ENCODE measurements at places on chromosomes 2 and 18.

DNA sequence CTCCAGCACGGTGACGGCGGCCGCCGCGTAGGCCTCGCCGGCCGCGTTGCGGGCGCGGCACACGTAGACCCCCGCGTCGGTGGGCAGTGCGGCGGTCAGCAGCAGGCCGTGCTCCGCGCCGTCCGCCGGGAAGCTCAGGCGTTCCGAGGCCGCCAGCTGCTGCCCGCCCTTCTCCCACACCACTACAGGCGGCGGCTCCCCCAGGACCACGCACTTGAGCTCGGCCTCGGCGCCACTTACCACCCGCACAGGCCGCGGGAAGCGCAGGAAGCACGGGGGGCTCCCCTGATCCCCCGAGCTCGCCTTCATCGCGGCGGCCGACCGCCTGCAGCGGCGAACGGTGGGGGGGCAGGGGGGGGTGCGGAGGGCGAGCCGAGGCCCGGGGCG lies 422 bp downstream of the OBSL1 start:
- DNase-seq, result peak; percentile 16

DNA sequence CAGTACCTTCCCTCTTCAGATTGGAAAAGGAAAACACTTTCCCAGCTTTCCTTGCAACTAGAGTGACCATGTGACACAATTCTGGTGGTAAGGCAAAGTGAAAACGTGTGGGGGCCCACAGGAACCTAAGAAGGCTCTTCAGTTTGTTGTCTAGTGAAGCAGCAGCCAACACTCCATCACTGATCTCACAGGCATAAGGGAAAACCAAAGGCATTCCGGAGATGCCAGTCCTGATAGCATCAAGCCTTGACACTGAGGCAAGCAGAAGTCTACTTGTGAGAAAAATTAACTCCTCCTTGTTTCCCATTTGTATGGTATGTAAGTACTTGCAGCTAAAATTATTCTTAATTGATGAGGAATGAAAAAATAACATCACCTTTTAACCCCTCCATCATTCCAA lies 88.3 kb downstream of the ETAA1 start:
- no peak for DNase-seq

DNA sequence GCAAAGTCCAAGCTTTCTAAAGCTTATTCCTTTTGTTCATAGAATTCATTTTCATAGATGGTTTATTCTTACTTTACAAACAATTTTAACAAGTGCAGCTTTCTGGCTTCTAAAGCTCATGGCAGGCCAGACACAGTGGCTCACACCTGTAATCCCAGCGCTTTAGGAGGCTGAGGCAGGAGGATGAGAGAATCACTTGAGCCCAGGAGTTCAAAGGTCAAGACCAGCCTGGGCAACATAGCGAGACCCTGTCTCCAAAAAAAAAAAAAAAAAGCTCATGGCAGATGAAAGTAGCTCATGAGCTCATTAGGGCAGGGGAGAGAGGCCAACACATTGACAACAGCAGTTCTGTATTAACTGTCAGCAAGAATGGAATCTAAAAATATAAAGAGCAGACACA lies 28.1 kb upstream of the NPC1 start:
- DNase-seq, result no peak

DNA sequence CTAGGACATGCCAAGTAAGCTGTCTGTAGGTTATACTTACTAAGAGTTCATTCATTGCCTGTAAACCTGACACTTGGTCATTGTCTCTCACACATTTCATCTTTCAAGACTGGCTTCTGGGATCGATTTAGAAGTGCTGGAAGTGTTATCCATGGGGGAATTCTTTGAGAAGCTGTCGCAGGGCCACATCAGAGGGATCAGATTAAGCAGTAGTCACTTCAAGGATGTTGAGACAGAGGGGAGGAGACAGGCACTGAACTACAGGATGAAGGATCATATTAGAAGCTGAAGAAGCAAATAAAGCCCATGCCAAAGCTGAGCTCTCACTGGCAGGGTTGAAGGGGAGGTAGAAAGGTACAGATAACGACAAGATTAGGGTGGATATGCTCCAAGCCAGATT lies 49.0 kb downstream of the CDK15 start:
- DNase-seq, result no peak

DNA sequence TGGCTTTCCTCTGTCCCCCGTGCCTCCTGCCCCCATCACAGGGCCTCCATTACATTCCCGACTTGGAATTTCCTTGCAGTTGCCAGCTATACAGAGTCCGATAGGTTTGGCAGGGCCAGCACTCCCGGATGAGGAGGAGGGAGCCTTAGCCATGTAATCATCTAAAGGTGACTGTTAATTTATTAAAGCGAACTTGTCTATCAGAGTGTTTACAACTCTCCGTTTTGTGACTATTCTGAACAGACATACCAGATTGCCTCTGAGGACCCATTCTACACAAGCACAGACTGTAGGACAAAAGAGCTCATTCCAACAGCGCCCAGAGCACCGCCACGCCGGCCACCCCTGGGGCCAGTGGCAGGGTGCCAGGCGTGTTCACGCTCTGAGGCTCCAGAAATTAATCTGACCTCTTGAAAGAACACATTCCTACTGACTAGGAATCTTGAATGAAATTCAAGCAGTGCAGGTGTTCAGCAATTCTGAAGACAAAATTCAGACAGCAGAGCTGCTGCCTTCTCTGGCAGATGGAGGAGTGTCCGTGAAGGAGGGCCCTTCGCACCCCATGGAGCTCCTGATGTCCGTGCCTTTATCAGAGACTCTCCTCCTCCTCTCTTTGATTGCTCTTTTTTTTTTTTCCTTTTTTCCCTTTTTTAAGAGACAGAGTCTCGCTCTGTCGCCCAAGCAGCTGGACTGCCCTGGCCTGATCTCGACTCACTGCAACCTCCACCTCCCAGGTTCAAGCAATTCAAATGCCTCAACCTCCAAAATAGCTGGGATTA lies 58.1 kb upstream of the RALBP1 start:
- peak; percentile 83 for DNase-seq

DNA sequence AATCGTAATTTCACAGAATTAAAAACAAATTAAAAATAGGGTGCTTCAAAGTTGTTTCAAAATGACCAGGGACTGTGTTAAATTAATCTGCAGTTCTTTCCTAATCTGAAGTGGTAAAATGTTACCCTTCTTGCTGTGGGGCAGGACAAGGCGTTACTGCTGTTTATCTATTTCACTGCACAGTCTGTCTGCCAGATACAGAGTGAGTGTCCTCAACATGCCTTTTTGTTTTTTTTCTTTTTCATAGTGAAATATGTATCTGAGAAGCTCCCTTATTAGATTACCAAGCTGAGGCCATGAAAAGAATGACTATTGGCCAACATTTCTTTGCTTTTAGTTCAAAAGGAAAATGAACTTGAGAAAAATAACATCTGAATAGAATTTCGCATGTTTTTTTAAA lies 38.0 kb downstream of the KCTD1 start:
- no peak for DNase-seq

- no peak for DNase-seq
Measured at GRCh38 chr18:13399511-13399910, 181.0 kb downstream of the LDLRAD4 start.

DNA sequence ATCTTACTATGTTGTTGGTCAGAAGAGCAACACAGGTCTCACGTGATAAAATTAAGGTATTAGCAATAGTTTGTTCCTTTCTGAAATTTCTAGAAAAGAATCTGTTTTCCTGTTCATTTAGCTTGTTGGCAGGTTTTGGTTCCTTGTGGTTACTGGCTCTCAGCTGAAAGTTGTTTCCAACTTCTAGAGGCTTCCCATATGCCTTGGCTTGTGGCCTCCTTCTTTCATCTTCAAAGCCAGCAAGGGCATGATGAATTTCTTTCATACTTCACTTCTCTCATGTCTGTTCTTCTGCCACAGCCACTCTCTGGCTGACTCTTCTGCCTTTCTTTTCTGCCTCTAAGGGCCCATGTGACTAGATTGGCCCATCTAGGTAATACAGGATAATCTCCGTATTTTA lies 193.7 kb downstream of the TRIB2 start:
- DNase-seq, result no peak

GRCh38 chr2:56483081-56483480 lies 299.3 kb downstream of the CCDC85A start:
- DNase-seq, result no peak

DNA sequence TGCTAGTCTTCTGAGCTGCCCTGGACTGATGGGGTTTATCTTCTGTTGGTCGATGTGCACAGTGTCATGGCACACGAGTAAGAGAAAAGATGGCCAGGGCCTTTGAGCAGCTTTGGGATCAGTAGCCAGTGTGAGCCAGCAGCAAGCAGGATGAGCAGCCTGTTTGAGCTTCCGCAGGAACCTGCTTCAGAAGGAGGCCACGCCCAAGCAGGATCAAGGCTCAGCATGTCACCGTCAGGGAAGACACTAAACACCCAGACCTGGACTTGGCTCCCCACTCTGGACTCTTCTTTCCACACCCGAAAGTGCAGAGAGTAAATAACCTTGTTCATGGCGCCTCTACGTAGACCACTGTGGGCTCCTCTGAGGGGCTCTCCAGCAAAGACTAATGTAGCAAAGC lies 25.2 kb upstream of the ASB1 start:
- DNase-seq, result no peak

- DNase-seq, result no peak
Measured at GRCh38 chr2:138722316-138722715, 57.9 kb downstream of the NXPH2 start.

DNA sequence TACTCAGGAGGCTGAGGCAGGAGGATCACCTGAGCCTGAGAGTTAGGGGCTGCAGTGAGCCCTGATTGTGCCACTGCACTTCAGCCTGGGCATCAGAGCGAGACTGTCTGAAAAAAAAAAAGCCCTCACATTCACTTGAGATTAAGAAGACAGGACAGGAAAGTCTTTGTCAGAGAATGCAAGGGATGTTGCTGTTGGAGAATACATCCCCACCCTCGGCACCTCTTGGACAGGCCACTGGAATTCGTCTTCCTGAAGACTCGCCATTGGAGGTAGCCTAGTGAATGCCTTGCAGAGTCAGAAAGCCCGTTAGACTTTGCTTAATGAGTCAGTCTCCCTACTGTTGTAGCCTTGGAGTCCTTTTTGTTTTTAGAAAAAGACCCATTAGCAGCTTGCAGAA lies 205.6 kb downstream of the FAM210A start:
- no peak for DNase-seq

DNA sequence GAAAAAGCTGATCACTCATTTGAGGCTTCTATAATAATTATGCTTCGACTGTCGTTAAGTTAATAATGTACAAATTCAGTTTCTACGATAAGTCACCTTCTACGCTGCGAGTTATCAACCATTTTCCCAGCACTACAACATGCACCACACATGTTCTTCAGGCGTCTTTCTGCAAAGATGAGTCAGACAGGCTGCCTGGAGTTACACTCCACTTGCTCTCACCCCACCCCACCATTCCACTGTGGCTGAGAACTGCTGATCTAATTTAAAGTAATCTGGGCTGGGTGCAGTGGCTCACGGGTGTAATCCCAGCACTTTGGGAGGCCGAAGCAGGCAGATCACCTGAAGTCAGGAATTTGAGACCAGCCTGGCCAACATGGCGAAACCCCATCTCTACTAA lies 218.6 kb downstream of the DYM start:
- no peak for DNase-seq

GRCh38 chr18:45806226-45806625 lies 19.2 kb upstream of the SIGLEC15 start:
- no peak for DNase-seq

DNA sequence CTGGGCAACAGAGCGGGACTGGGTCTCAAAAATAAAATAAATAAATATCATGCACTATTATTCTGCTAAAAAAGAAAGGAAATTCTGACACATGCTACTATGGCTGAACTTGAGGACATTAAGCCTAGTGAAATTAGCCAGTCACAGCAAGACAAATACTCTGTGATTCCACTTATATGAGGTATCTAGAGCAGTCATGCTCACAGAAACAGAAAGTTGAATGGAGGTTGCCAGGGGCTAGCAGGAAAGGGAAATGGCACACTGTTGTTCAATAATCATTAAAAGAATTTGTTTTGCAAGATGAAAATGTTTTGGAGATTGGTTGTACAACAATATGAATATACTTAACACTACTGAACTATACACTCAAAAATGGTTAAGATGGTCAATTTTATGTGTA lies 60.8 kb downstream of the NCKAP1 start:
- DNase-seq, result no peak

DNA sequence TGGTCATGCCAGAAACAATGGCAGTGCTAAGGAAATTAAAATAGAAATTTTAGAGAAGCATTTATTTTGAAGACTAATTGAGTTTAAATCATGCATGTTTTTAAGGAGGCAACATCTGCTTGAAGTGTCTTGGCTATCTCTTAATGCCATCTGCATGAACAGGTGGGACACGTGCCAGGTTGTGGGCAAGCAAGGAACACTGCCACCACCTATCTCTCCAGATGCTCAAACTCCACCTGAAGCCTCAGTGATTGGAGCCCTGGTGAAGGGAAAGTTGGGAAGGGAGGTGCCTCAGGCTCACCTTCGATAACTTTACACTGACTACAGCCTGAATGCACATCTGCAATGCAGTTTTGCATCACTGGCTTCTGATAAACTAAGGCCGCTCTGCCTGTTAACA lies 91.5 kb downstream of the TPGS2 start:
- peak; percentile 38 for DNase-seq

- peak; percentile 89 for DNase-seq
Measured at GRCh38 chr2:138931284-138932256, 151.4 kb upstream of the NXPH2 start.

GRCh38 chr2:65121-65520 lies 18.8 kb upstream of the FAM110C start:
- DNase-seq, result no peak

GRCh38 chr2:65605743-65606058 lies 173.3 kb upstream of the SPRED2 start:
- no peak for DNase-seq

- DNase-seq, result no peak
Measured at GRCh38 chr2:157433394-157433793, 10.5 kb downstream of the CYTIP start.

DNA sequence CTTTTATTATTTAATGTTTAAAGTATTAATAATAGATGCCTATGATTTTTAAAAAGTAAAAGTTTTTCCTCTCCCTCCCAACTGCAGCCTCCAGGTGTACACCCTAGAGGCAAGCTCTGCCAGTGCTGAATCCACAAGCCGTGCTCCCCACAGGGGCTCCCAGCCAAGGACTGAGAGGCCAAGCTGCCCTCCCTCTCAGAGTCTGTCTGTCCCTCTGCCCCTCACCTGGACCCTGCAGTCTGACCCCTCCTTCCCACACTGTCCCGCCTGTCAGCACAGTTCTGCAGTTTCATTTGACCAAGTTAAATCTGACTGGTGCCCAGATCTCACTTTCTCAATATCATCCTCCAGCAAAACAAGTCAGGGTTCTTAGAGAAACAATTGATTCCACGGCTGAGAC lies 14.8 kb upstream of the PROC start:
- DNase-seq, result no peak

GRCh38 chr2:60555066-60555782 lies 1.8 kb upstream of the BCL11A start:
- peak; percentile 78 for DNase-seq

DNA sequence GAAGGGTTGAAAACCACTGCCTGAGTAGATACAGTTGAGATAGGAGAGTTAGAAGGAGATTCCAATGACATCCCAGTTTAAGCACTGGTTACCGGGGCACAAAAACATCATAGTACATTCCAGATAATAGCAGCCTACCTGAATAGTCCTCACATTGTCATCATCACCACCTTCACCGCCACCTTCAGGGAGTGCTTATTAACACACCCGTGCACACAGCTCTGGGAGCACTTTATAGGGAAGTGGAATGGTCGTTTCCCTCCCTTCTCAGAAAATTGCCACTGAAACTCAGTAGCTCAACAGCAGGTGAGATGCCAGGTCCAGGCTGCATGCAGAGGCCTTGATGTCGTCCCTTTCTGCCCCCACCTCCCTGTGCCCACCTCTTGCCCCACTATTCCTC lies 8.2 kb downstream of the SERPINB7 start:
- no peak for DNase-seq

All from NCI-H524 (cell line).